ENCODE measurements at places on chromosomes 4 and X. TPM values are rescaled to one million over a fixed set of nuclear protein-coding genes. Genes with fewer than 3 reads are reported as not detected.

Gene PDE5A
- polyA plus RNA-seq, result 78.5 TPM

Gene TACR3
- 1.3 TPM for polyA plus RNA-seq

Gene TMEM271
- polyA plus RNA-seq, result not detected

Gene FAM3A
- 30.1 TPM for polyA plus RNA-seq

Gene PI4K2B
- polyA plus RNA-seq, result 27.1 TPM

Gene NAT8L
- 4.3 TPM for polyA plus RNA-seq

Gene ANXA3
- polyA plus RNA-seq, result 123 TPM

Gene FAM9C
- polyA plus RNA-seq, result 0.19 TPM

Gene CT45A1
- 6.7 TPM for polyA plus RNA-seq

Gene SYNPO2
- polyA plus RNA-seq, result 4.4 TPM

Gene PNCK
- 0.61 TPM for polyA plus RNA-seq

Gene RRH
- polyA plus RNA-seq, result 0.75 TPM

Gene FAM9B
- not detected for polyA plus RNA-seq

Gene MAGEA2
- polyA plus RNA-seq, result not detected

Gene SLC10A4
- polyA plus RNA-seq, result 0.37 TPM

Gene SPP1
- polyA plus RNA-seq, result 91.3 TPM

Gene BGN
- 124 TPM for polyA plus RNA-seq

Gene PTPN13
- 150 TPM for polyA plus RNA-seq

Gene PLP2
- 41.4 TPM for polyA plus RNA-seq

Gene SMARCA1
- 146 TPM for polyA plus RNA-seq

Gene XPNPEP2
- polyA plus RNA-seq, result 8.2 TPM

Gene FAT4
- 64.4 TPM for polyA plus RNA-seq

Gene AMTN
- polyA plus RNA-seq, result 0.58 TPM

All from right lung (tissue), 10 donors.